ENCODE measurements at places on chromosomes 4 and X.

DNA sequence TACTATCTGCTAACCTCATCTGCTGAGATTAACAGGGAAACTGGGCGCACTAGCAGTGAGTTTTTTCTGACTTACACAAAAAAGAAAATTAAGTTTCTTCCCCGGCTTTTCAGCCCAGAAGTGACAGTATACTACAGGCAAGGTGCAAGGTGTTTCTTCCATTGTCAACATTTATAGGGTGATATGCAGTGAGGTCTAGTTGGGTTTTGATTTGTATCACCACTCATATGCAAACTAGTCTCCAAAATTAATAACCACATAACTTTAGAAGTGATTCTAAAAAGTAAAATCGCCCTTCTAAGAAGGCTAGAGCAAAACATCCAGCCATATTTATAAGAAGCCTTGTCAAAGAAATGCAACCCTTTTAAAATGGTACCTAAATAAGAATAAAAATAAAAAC is 640.1 kb downstream of the ARAP2 start:
- DNase-seq, result no peak

- no peak for DNase-seq
These were observed 99.8 kb downstream of the TSPAN5 start for GRCh38 chr4:98558471-98559169.

- no peak for DNase-seq
These were observed 61.9 kb upstream of the ENPP6 start for GRCh38 chr4:184279496-184280061.

DNA sequence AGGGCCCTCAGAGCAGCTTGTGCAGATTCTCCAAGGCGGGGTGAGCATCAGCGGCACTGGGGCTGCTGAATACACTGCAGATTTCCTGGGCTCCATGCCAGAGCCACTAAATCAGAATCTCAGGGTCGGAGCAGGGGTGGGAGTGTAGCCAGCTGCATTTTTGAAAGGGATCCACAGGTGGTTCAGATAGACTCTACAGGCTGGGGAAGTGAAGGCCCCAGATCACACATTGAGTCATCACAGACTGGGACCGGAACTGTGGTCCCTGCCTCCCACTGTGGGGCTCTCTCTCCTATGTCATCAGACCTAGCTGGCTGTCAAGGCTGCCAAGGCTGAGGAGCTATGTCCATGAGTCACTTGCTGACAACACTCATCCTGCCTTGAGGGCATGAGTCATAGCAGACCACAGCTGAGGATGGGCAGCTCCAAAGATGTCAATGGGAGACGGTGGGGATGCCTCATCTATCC is 162.3 kb upstream of the MAMLD1 start:
- DNase-seq, result no peak

DNA sequence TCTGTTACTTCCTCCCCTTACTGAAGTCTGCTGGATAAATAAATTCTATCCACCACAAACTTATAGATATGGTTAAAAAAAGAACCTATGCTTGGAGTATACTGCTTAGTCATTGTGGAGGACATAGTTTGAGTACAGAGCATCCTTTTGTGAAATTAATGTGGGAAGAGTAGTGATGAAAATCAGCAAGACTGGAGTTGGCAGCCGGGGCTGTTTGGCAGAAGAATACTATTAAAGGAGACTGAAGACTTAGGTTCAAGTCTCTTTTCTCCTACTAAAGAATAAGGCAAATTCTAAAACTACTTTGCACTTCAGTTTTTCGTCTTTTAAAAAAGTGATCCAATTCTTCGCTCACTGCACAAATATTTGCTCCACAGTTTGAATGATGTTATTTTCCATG is 326.6 kb upstream of the ATOH1 start:
- no peak for DNase-seq

GRCh38 chrX:39613482-39613995 is 484.2 kb downstream of the BCOR start:
- no peak for DNase-seq

DNA sequence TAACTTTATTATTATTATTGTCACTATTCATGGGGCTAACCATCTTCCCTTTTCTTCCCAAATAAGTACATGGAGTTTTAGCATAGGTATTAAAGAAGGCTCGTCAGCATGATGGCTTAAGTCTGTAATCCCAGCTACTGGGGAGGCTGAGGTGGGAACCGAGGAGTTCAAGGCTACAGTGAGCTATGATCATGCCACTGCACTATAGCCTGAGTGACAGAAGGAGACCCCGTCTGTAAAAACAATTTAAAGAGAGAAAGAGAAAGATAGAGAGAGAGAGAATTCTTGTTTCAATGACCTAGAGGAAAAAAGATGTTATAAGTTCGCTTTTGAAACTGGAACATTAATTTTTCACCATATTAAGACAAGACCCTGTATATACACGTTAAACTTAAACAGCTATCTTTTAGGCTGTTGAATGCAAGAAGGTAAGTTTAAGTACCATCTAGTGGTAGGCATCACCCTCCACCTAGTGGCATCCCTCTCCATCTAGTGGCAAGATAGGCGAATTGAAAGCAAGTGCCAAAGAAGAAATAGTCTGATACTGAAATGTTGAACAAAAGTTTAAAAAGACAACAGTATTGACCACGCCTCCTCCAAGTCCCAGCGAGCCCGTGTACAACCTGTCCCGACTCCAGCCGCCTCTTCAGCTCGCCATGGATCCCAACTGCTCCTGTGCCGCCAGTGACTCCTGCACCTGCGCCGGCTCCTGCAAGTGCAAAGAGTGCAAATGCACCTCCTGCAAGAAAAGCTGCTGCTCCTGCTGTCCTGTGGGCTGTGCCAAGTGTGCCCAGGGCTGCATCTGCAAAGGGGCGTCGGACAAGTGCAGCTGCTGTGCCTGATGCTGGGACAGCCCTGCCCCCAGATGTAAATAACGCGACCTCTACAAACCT is 26.0 kb upstream of the YTHDC1 start:
- no peak for DNase-seq

GRCh38 chrX:24333371-24333770 is 19.5 kb upstream of the SUPT20HL2 start:
- no peak for DNase-seq
